ENCODE measurements at places on chromosomes 11 and 22.

DNA sequence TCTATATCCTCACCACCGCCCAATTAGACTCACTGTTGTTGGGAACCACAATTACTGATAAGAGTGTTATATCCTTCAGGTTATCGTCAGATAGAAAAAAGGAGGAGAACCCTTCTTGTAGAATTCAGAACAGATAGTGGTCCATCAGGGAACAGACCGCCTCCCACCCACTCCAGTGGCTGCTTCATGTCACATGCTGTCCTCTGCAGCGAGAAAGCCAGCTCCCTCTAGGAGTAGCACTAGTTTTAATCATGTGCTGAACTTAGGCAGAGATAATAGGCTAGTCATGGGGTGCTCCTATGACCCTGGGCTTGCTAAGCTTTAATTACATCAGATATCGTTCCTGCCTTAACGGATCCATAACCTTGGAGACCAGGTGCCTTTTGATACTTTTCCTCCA is 51.5 kb upstream of the RAB1B start:
- DNase-seq, result no peak

DNA sequence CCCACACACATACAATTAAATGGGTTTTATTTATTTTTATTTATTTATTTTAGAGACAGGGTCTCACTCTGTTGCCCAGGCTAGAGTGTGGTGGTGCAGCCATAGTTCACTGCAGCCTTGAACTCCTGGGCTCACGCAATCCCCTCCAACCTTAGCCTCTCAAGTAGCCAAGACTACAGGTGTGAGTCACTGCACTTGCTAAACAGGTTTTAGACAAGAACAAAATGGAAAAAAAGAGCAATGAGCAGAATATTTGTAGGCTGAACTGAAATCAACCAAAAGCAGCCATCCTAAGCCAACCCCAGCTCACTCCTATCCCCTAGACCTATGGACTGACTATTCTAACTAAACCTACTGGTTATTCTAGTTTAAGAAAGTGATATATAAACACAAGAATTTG is 37.8 kb downstream of the MRE11 start:
- DNase-seq, result no peak

DNA sequence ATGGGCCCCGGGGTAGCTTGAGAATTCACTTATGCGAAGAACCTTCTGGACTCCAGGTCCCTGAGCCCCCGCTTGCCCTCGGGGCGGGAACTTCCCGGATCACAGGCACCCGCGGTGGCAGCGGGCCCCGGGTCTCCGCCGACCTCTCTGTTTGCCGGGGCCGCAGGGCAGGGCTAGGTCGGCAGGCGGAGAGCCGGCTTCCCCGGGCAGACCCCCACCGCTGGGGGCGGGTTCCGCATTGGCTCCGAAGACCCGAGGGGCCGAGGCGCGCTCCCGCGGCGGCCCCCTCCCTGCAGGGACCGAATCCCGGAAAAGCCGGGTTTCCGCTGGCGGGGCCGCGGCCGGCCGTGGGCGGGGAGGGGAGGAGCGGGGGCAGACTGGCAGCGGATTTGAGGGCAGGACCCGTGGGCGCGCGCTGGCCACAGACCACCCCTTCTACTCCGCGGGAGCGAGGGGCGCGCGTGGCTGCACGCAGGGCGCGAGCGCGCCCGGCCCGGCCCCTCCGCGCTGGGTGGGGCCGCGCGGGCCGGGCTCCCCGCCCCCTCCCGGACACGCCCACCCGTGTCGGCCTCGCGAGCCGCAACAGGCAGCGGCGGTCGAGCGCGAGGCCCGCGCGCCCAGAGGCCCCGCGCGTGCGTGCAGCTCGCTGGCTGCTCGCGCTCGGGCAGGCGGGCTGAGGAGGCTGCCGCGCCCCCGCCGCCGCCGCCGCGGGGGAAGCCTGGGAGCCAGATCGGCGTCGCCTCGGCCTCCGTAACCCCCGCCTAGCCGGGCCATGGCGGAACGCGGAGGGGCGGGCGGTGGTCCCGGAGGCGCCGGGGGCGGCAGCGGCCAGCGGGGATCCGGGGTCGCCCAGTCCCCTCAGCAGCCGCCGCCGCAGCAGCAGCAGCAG is at the start of gene PACS1:
Gene PACS1, plus strand, starts transcription at position 558 of the 889 bp plus-strand sequence. Its CDS starts 215 bp downstream, at position 773.
- peak; percentile 94 for DNase-seq

DNA sequence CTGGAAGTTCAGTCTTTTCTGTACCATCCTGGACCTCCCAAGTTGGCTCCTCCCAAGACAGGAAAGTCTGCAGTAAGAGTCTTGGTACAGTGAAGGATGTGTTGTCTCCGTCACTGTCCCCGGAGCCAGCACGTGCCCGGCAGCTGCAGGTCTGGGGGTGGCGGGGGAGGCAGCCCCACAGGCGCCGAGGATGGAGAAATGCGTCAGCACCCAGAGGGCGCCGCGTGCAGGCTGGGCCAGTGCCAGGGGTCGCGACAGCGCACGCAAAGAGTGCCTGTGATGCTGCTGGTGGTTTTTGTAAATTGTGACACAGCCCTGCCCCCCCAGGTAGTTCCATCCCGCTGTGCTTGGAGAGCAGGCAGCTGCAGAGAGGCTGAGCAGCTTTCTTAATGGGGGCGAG is 1200.5 kb downstream of the BRD1 start:
- DNase-seq, result no peak

- peak; percentile 4 for DNase-seq
Observed at GRCh38 chr22:46833228-46833627, 70.8 kb downstream of the TBC1D22A start.

DNA sequence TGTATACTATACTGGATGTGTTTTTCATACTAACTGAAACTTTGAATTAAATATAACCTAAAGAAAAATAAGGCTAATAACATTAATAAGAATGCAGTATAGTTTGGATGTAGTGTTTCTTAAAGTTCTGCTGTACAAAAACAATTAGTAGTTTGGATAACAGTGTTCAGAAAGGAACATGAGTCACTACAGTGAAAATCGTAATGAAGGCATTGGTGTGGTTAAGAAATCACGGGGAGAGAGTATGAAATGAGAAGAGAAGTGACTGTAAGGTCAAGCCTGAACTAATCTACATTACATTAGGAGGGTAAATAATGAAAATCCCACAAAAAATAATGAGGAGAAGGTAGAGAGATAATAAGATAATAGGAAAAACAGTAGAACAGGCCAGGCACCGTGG is 726.6 kb upstream of the ARHGAP42 start:
- DNase-seq, result no peak

GRCh38 chr11:11589437-11589836 is 32.4 kb downstream of the GALNT18 start:
- no peak for DNase-seq

DNA sequence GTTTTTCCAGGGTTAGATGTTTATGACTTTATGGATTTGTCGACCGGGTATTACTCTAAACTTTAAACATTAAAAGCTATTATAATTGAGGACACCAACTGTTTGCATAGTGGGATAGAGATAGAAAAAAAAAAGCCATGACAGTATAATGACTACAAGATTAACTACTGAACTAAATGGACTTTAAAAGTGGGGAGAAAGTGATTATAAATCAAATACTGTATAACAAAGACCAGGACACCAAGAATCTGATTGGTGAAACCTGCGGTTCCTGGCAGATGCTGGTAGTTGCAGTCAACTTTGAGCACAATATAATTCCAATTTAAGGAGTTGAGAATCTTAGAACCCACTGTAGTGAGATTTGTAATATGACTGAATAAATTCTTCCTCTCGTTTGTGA is 2.5 kb downstream of the CRKL start:
- peak; percentile 29 for DNase-seq

- no peak for DNase-seq
Observed at GRCh38 chr11:87083029-87083428, 45.3 kb downstream of the TMEM135 start.

DNA sequence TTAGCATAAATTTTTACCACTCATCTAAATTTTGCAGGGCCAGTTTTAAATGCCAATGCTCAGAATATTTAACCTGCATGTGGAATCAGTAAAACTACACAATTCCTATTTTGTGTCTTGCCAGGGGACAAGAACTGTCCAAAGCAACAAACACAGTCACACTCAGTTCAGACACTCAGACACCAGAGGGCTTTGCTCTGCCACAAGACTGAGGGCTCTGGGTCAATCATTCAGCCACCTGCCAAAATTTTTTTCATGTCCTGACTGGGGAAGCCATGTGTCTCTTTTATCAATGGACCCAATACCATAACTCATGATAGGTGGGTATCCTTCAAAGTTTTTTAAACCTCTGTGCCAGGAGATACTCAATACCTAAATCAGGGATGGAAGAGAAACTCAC is 304.0 kb upstream of the ANO3 start:
- DNase-seq, result no peak

- peak; percentile 66 for DNase-seq
Observed at GRCh38 chr11:128246364-128246801, 341.0 kb downstream of the ETS1 start.

DNA sequence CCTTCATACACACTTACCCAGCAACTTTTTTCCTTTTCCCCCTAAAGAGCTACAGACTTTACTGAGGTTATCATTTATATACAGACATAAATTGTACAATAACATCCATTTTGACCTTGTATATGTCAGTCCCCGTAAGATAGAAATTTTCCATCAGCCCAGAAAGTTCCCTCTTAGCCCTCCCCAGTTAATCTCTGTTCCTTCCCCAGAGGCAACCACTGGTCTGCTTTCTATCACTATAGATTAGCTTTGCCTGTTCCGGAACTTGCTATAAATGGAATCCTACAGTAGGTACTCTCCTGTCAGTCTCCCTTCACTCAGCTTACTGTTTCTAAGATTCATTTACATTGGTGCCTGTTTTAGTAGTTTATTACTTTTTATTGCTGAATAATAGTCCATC is 54.9 kb downstream of the TSPAN18 start:
- no peak for DNase-seq

DNA sequence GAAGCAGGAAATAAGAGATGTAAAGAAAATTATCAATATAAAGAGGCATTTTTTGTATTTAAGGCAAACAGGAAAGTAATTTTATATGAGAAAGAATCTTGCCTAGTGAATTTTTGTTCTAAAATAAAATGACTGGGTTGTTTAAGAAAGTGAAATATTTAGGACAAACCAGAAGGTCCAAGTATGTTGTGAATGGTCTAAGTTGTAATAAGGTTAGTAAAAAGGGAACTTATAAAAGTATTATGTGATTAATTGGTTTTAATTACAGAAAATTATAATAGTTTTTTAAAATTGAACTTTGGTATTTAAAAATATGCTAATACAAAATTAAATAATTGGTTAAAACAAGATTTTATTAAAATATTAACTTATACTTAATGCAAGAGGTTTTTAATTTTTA is 26.6 kb upstream of the EI24 start:
- DNase-seq, result no peak

DNA sequence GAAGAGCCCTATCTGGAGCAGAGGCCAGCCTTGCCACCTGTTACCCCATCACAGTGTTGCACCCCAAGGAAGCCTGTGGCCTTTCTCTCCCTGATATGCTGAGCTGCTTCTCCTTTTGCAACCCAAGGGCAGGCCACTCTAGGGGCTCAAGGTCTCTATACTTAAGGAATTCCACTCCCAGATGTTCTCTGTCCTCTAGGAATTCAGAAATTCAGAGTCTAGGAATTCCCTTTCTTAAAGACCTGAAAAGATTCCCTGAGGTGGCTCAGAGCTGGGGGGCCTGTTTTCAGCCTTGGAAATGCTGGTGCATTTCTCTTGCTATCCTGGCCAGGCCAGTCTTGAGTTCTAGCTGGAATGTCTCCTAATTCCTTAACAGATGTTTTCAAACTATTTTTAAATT is 68.0 kb upstream of the OLFML1 start:
- DNase-seq, result no peak

- DNase-seq, result no peak
Observed at GRCh38 chr11:128720522-128720985, 26.7 kb downstream of the FLI1 start.

Measured in adipocyte (in vitro differentiated cells).